Left ventricle myocardium inferior (tissue), 1 donor: ENCODE measurements at places on chromosomes 7 and 10. TPM values are rescaled to one million over a fixed set of nuclear protein-coding genes. Genes with fewer than 3 reads are reported as not detected.

The LARP4B gene
- total RNA-seq = 64.2 TPM

The HMX3 gene
- total RNA-seq = not detected

The CPEB3 gene
- 13.6 TPM for total RNA-seq

The TAS2R38 gene
- not detected for total RNA-seq

The HOXA6 gene
- not detected for total RNA-seq

The LRRC18 gene
- total RNA-seq = not detected

The LIPJ gene
- total RNA-seq = not detected

The DENND2A gene
- 10.8 TPM for total RNA-seq

- no peak for DNase-seq
Observed at GRCh38 chr10:21166557-21167287, 269.6 kb upstream of the NEBL start.

- no peak for DNase-seq
Observed at GRCh38 chr10:6202098-6202683, 541 bp upstream of the PFKFB3 start.

DNA sequence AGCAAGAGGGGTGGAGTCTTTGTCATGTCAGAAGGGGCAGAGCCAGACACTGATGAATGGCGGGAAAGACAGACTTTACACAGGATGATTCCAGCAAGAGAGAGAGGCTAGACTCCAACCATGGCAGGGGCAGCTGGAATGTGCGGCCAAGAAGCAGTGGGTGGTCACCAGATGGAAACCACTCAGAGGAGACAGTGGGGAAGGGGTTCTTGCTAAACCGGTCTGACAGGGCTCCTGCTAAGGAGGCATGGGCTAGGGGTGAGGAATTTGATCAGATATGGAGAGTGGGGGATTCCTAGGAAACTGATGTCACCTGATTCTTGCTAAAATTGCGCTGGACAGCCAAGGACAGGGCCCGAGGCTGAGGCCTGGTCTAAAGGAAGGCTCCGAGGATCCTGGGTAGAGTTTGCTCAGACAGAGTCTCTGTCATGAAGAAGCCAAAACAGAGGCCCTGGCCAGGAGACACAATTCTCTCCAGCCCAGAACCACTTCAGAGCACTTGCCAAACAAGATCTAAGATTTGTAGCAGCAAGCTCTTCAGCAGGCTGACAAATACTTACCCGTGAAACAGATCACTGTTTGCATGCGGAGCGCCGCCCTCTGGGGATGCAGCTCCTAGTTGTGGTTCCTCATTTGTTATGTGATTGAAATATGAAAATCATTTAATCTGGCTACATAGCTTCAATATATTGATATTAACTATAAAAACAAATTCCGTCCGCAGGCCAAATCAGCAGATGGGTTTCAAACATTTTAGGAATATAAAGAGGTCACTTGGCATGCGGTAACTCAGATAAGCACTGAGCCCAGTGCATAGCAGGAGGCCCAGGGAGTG, 377.0 kb downstream of the TCERG1L start:
- DNase-seq = no peak

GRCh38 chr10:27569946-27570345, 65.8 kb downstream of the RAB18 start:
- no peak for DNase-seq

GRCh38 chr7:114214466-114214865, 200.1 kb upstream of the FOXP2 start:
- DNase-seq = no peak

DNA sequence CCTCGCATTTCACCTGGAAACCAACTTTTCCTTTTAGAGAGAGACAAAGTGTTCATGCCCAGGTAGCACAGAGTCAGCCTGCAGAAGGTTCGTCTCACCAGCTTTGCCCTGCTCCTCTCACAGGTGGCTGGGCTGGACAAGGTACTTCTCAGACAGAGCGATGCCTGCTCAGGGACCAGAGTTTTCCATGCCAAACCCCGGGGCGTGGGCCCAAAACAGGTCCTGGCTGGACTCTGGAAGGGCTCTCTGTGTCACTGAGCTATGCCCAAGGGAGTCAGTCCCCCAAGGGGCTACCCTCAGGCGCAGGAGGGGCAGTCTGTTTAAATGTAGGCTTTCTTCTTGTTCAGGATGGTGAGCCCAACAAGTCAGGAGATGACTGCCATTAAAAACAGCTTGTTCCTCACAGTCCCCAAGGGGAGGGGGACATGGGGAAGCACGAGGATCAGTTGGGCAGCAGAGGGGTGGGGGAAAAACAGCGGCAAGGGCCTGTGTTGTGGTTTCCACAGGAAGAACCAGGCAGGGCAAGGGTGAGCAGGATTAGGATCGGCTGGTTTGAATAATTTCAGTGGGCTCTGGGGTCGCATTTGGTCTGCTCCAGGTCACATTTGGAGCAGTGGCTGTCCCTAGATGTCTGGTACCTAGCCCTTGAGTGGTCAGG, 55.5 kb upstream of the FIGNL1 start:
- no peak for DNase-seq

GRCh38 chr7:133873631-133874030, 253.5 kb upstream of the LRGUK start:
- DNase-seq = no peak

DNA sequence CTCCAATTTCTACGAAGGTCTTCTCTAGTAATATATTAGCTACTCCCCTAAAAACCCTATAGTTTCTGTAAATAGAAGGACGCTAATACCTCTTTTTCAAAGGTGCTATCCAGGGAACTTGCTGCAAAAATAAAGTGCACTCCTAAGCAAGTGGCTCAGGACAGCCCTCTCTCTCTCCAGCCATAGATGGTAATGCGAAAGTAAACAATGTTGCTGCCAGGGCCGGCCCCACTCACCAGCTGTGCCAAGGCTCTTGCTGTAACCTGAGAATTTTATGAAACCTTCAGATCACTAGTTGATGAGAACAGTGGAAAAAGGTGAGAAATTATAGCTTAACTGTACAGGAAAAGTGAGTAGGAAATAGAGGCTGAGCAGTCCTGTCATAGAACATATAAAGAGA, 10.9 kb upstream of the TAS2R39 start:
- DNase-seq = no peak

DNA sequence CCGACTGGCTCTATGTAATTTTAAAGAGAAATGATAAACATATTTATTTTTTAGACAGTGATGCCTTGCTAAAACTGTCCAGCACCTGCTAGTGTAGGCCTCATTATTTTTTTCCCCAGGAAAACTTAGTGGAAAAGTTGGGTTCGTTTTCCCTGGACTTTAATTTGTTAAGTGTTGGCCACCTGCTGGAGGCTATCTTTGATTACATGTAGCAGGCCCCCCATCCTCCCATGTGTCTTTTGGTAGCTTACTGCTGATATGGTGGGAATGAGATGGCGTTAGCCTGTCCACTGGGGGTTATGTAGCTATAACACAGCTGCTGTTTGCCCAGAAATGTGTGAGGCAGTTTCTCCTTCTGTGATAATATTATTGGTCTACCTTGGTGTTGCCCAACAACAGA, 265.0 kb downstream of the SORCS3 start:
- no peak for DNase-seq

- no peak for DNase-seq
Observed at GRCh38 chr7:152909683-152910544, 150.4 kb downstream of the ACTR3B start.

DNA sequence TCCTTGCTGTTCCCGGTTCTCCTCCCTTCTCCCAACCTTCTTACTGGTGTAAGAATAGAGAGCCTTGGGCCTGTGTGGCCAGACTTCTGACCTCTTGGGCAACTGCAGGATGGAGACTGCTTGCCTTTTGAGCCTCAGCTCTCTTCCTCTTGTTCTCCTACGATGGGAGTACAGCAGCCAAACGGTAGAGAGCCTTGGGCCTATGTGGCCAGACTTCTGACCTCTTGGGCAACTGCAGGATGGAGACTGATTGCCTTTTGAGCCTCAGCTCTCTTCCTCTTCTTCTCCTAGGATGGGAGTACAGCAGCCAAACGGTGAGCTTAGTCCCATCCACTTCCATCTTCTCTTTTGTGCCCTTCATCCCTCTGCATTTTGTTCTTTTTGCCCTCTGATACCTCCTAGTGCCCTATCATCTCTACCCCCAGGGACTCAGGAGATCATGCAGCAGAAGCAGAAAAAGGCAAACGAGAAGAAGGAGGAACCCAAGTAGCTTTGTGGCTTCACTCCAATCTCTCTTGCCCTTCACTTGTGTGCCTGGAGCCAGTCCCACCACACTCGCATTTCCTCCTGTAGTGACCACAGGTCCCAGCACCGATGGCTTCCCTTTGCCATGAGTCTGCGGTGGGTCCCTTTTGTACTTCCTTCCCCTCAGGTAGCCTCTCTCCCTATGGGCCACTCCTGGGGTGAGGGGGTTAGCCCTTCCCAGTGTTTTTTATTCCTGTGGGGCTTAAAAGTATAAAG, 15.3 kb downstream of the SLC25A13 start:
- no peak for DNase-seq

DNA sequence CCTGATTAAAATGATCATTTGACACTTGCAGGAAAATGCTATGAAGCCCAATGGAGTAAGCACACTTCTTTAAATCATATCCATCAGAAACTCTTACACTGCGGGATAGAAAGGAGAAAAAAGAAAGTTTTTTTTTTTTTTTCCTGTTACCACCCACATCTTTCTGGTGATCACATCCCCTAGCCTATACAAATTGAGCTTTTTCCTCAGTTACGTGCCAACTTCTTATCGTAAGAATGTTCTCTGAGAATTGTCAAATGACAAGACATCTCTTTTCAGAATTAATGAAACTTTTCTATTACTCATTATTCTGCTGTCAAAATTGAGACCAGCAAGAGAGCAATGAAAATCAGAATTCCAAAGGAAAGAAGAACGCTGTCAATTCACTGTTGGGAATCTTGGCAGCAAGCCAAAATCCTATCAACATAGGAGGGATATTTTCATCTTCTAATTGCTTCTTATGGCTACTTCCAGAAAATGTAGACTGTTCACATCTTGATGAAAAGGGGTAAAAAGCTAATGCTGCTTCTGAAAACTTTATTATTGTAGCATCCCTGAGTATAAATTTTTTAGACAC, 179.5 kb downstream of the ADAM12 start:
- no peak for DNase-seq

DNA sequence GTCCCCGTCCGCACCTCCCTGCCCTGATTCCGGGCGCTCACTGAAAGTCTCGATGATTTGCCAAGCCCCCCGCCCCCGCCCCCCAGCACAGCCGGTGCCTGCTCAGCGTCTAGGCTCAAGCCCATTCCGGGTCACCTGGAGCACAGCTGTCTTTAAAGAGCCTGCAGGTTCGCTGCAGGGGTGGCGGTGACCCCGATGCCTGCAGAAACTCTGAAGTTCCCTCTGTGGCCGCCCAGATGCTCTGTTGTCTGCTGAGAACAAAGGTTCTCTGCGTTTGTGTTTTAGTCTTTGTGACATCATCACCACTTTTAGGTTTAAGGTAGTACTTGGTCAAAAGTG, 780 bp downstream of the VENTX start:
- DNase-seq = no peak

DNA sequence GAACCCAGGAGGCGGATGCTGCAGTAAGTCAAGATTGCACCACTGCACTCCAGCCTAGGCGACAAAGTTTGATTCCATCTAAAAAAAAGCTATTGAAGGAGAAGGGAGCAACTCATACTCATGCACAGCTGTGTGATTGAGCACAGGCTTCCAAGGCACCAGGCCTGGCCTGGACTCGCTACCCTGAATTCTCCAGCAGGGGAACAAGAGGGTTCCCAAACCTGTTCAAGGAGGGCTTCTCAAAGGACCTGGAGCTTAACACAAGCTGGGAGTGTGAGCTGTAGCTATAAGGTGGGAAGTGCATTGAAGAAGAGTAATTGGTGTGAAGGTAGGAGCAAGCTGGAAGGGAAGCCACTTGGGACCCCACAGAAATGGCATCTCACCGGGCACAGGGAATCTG, 15.1 kb upstream of the DDIT4 start:
- DNase-seq = no peak

- DNase-seq = no peak
Observed at GRCh38 chr7:91046322-91047089, 217.7 kb upstream of the FZD1 start.

GRCh38 chr7:92095380-92095779, 38.9 kb downstream of the CYP51A1 start:
- DNase-seq = no peak

DNA sequence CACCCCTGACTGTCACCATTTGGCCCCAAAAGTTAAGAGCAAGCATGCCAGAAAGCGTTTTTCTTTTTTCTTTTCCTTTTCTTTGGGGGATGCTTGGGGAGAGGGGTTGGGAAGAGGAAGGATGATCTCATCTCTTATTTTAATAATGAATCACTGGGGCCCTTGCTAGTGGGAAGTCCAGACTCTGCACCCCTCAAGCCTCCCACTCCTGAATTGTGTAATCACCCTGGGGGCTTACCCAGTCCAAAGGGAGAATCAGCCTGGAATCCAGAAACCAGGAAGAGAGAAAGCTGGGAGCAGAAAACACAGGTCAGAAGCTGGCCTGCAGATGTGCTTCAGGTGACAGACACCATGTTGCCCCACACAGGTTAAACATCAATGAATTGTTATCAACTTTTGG, 14.7 kb upstream of the HABP2 start:
- DNase-seq = no peak

DNA sequence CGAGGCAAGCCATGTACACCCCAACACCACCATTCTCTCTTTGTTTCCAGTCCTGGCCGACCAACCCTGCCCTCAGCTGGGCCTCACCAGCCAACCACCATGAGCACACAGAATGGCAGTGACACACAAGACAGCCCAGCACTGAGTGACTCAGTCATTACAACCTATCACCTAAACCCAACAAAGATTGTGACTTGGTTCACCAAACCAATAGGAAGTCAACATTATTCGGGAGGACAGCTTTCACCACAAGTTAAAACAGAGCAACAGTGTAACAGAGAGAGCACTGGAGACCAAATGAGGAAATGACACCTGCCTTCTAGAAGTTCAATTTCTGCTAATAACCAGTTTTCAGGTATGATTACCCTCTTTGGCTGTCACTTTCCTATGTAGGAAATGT, 72.1 kb downstream of the DNMBP start:
- DNase-seq = no peak

DNA sequence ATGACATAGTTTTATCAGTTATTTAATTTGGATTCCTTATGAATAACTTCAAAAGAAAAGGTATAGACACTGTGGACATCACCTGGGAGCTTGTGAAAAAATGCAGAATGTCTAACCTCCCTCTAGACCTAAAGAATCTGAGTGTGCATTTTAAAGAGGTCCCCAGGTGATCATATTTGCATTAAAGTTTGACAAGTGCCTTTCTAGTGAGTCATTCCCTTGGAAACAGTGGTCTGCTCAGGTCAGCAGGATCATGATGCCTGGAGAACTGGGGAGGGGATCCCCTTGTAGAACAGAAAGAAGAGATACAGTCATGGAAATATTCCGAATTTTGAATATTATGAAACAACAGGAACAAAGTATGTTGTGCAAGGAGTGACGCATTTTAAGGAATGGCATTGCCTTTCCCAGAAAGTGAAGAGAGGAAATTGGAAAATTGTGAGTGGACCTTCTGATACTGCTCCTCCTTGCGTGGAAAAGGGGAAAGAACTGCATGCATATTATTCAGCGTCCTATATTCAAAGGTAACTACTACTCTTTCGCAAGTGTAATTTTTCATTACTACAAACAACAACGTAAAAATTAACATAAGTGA, 4.6 kb downstream of the STEAP2 start:
- no peak for DNase-seq
